Prostate gland (tissue), 2 donors: ENCODE measurements at places on chromosomes 4 and X. TPM values are rescaled to one million over a fixed set of nuclear protein-coding genes. Genes with fewer than 3 reads are reported as not detected.

DNA sequence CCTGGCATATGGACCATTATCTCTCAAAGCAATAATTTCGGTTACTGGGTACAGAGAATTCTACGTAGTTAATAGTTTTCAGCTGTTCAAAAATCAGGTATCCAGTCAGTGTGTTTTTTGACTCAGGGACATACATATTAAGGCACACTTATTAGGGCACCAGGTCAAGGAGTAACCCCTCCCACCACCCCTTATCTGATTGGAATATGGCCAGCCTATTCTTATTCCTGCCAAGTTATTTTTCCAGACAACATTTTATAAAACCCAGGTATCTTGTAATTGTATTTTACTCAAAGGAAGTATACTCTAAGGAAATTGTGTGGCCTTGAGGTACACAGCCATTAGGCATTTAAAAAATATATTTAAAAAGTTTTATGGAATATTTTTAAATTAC is 4.3 kb downstream of the ZFX start:
- H3K4me1 ChIP-seq = no peaks in the 10 kb centered on the region
- H3K4me3 ChIP-seq = no peak overlapping the region
- no peak overlapping the region for H3K27ac ChIP-seq
- no peaks in the 10 kb centered on the region for H3K36me3 ChIP-seq
- DNase-seq = no peak

DNA sequence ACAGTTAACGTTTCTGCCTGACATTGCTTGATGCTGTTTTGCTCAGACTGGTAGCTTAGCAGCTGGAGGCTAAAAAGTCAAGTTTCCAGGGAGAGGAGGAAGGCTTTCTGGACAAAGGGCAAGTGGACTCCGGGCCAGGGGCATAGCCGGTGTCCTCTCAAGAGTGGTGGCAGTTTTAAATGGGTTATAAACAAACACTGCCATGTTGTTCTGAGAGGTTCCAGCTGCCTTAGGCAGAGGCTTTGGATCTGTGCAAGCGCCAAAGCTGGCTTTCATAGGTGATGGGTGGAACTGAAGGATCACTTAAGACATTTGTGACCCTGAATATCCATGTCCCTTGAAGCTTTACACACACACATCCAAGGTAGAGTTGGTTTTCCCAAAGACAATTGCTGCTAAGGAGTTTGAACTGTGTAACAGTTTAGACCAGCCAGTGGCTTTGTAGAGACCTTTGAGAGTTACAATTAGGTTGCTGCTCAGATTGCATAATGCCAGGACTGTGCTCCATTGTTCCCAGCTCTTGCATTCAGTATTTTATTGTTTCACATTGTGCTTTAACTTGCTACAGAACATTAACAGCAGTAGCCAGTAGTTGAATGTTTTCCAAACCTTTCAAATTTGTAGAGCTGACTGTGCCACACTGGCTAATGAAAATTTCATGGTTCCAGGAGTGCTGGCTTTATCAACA is 54.1 kb upstream of the AP1S2 start:
- peak; percentile 6 for DNase-seq
- H3K4me1 ChIP-seq = no peaks in the 10 kb centered on the region
- no peaks in the 10 kb centered on the region for H3K27me3 ChIP-seq
- H3K36me3 ChIP-seq = no peaks in the 10 kb centered on the region
- no peak overlapping the region for H3K4me3 ChIP-seq

- DNase-seq = no peak
- no peaks in the 10 kb centered on the region for H3K27me3 ChIP-seq
- no peaks in the 10 kb centered on the region for H3K36me3 ChIP-seq
- H3K4me3 ChIP-seq = no peak overlapping the region
- H3K4me1 ChIP-seq = no peaks in the 10 kb centered on the region
- no peak overlapping the region for H3K27ac ChIP-seq
Measured at GRCh38 chr4:155914782-155915181, 11.3 kb downstream of the TDO2 start.

- H3K27ac ChIP-seq = peak overlapping the region; percentile 98
- no peaks in the 10 kb centered on the region for H3K4me1 ChIP-seq
- H3K27me3 ChIP-seq = no peaks in the 10 kb centered on the region
- no peaks in the 10 kb centered on the region for H3K36me3 ChIP-seq
Measured at GRCh38 chr4:39976945-39977488, 694 bp downstream of the PDS5A start.

GRCh38 chr4:35500812-35501211 is 743.5 kb downstream of the ARAP2 start:
- no peak for DNase-seq

GRCh38 chr4:183129675-183130074 is 30.6 kb downstream of the WWC2 start:
- H3K4me1 ChIP-seq = peaks cover 3% of the 10 kb centered on the region
- no peak overlapping the region for H3K4me3 ChIP-seq
- H3K27ac ChIP-seq = no peak overlapping the region
- DNase-seq = no peak
- H3K36me3 ChIP-seq = no peaks in the 10 kb centered on the region
- no peaks in the 10 kb centered on the region for H3K27me3 ChIP-seq

DNA sequence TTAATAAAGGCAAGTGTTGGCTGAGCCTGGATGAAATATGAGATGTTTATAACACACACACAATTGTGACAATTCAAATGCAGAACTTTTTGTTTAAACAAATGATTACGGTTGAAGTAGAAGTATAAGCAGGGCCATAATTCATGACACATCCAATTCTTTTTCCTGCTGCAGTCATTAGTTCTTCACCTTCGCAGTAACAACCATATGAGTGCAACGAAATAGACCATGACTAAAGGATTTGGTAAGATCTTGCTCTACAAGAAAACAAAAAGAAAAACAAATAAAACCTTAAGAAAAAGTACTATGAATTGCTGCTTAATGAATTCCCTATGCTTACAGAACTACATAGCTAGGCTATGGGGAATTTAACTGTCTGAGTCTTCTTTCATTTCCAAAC is 13.9 kb upstream of the BMPR1B start:
- H3K4me1 ChIP-seq = no peaks in the 10 kb centered on the region
- H3K27ac ChIP-seq = no peak overlapping the region
- no peaks in the 10 kb centered on the region for H3K27me3 ChIP-seq
- DNase-seq = no peak

- H3K27me3 ChIP-seq = no peaks in the 10 kb centered on the region
- no peaks in the 10 kb centered on the region for H3K36me3 ChIP-seq
- H3K4me3 ChIP-seq = no peak overlapping the region
- peaks cover 3% of the 10 kb centered on the region for H3K4me1 ChIP-seq
Measured at GRCh38 chr4:118867311-118868067, 21.2 kb upstream of the SYNPO2 start.

GRCh38 chrX:1202251-1202650 is 10.2 kb downstream of the CRLF2 start:
- H3K36me3 ChIP-seq = no peaks in the 10 kb centered on the region
- no peak overlapping the region for H3K4me3 ChIP-seq
- DNase-seq = no peak
- no peaks in the 10 kb centered on the region for H3K27me3 ChIP-seq
- no peaks in the 10 kb centered on the region for H3K4me1 ChIP-seq
- no peak overlapping the region for H3K27ac ChIP-seq

- no peaks in the 10 kb centered on the region for H3K4me1 ChIP-seq
- H3K27ac ChIP-seq = no peak within 1 kb of the TSS
Measured at GRCh38 chr4:154781126-154781982, at the start of gene RBM46. TSS of gene RBM46 (plus strand) at chr4:154781272. CDS start at chr4:154796753, 15,481 bp downstream.

GRCh38 chrX:96889726-96890125 is 6.0 kb downstream of the RPA4 start:
- no peaks in the 10 kb centered on the region for H3K4me1 ChIP-seq
- no peak overlapping the region for H3K27ac ChIP-seq
- H3K36me3 ChIP-seq = no peaks in the 10 kb centered on the region
- no peaks in the 10 kb centered on the region for H3K27me3 ChIP-seq
- DNase-seq = no peak

GRCh38 chr4:22500831-22501714 is 14.8 kb downstream of the ADGRA3 start:
- peak overlapping the region; percentile 22 for H3K27ac ChIP-seq
- no peaks in the 10 kb centered on the region for H3K4me1 ChIP-seq
- no peak for DNase-seq
- H3K27me3 ChIP-seq = no peaks in the 10 kb centered on the region
- no peaks in the 10 kb centered on the region for H3K36me3 ChIP-seq

GRCh38 chr4:24917076-24917856 is 4.4 kb upstream of the CCDC149 start:
- DNase-seq = no peak
- no peak overlapping the region for H3K27ac ChIP-seq

DNA sequence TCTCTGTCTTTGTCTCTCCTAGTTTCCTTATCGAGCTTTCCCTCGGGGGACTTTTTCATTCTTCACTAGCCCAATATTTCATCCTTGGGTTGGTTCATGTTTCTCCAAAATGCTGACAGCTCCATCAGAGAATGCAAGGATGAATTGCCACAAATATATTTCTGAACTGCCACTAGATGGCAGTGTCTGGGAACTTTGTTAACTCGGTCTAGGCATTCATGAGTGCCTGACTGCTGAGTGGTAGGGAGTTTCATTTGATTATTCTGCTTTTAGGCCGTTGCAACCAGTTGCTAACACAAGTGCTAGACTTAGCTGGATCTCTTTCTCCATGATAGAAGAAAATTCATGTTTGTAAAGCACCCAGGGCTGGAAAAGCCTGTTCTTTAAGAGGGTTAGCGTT is 73.5 kb upstream of the RAP2C start:
- H3K36me3 ChIP-seq = no peaks in the 10 kb centered on the region
- H3K4me3 ChIP-seq = no peak overlapping the region
- no peaks in the 10 kb centered on the region for H3K4me1 ChIP-seq
- H3K27me3 ChIP-seq = no peaks in the 10 kb centered on the region
- peak; percentile 6 for DNase-seq

DNA sequence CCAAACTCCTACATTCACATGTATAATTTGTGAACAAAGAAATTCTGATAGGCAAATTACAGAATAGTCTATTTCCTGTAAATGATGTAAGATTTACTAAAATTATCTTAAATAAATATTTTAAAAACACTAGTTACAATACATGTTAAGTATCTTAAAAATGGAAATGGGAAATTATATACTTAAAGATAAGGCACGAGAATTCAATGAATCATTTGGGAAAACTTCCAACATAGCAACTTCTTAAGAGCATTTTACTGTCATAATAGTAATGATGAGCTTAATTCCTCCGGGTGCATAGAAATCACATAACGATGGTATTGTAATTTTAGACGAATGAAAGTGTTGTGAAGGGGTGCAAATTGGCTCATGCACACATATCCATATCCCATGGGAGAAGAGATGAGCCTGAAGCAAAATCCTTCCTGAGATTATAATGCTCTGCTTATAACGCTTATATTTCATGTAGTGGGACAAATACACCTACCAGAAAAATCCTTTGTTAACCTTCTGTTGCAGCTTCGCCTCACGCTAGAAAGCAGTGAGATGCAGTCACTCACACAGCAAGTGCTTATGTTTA is 873.5 kb downstream of the PDHA2 start:
- no peaks in the 10 kb centered on the region for H3K4me1 ChIP-seq
- H3K27me3 ChIP-seq = no peaks in the 10 kb centered on the region
- no peak overlapping the region for H3K27ac ChIP-seq

- H3K27ac ChIP-seq = peak within 1 kb of the TSS; percentile 70
- H3K27me3 ChIP-seq = no peaks in the 10 kb centered on the region
- peak within 1 kb of the TSS; percentile 66 for H3K4me3 ChIP-seq
- no peaks in the 10 kb centered on the region for H3K36me3 ChIP-seq
- DNase-seq = peak; percentile 59
Measured at GRCh38 chr4:176792326-176793059, at the start of gene VEGFC. TSS of gene VEGFC (minus strand) at chr4:176792922. CDS start at chr4:176792311, 611 bp downstream.

DNA sequence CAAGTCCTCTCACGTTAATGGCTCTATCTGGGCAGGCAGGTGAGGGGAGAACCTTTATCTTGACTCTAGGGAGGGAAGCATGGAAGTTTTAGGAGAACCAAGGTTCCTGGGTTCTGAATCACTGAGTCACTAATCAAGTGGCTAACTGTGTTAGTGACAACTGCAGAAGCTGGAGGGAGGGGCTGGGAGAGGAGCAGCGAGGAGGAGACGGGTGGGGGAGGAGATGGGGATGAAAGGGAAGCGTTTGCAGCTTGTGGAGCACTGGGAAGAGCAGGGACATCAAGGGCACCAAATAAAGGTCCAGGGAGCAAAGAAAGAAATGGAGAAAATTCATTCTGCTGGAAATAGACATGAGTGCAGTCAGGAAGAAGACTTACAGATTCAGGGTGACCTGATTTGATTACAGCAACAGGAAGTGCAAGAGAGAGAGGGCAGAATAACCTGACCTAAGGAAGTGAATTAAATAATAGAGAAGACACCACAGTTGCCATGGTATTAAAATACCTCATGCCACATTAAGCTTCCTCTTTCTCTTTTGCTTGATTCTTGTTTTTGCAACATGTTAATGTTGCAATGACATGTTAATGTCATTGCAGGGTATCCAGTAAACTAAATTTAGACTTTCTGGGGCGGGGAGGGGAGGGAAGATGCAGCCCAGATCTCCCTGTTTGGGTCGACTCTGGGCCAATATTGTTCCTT is 4.5 kb upstream of the SETD7 start:
- H3K36me3 ChIP-seq = no peaks in the 10 kb centered on the region
- no peaks in the 10 kb centered on the region for H3K27me3 ChIP-seq
- no peak overlapping the region for H3K4me3 ChIP-seq
- H3K27ac ChIP-seq = no peak overlapping the region

- no peak overlapping the region for H3K4me3 ChIP-seq
- DNase-seq = no peak
- H3K27ac ChIP-seq = no peak overlapping the region
- no peaks in the 10 kb centered on the region for H3K27me3 ChIP-seq
- no peaks in the 10 kb centered on the region for H3K36me3 ChIP-seq
- H3K4me1 ChIP-seq = no peaks in the 10 kb centered on the region
Measured at GRCh38 chr4:41598580-41598979, 60.6 kb downstream of the LIMCH1 start.

DNA sequence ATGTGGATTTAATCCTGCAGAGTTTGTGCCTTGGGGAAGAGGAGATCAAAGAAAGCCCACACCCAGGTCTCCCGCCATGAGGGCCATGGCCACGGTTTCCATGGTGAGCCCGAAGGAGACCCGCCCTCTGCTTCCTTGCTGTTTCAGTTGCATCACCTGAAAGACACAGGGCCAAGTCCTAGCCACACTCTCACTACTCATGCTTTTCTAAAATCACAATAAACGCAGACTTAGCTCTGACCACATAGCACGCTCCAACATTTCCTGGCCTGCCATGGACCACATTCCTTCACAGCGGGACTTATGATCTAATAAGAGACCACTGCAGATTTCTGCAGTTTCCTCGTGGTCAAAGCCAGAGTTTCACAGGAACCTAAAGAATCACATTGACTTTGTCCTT is 426.0 kb upstream of the NR3C2 start:
- no peak for DNase-seq
- H3K36me3 ChIP-seq = no peaks in the 10 kb centered on the region
- H3K4me1 ChIP-seq = no peaks in the 10 kb centered on the region
- H3K27me3 ChIP-seq = no peaks in the 10 kb centered on the region
- no peak overlapping the region for H3K27ac ChIP-seq
- no peak overlapping the region for H3K4me3 ChIP-seq

SHOX gene
- not detected for total RNA-seq

FRG2 gene
- total RNA-seq = not detected

RNF128 gene
- total RNA-seq = 1.9 TPM

UBE2K gene
- total RNA-seq = 30.3 TPM

PLP1 gene
- 77.5 TPM for total RNA-seq

TIMP1 gene
- total RNA-seq = 916 TPM

ZCCHC18 gene
- 0.14 TPM for total RNA-seq

GPR34 gene
- 4.6 TPM for total RNA-seq

BOD1L1 gene
- total RNA-seq = 73.6 TPM

RTL3 gene
- total RNA-seq = not detected

POU3F4 gene
- total RNA-seq = not detected

EPHA5 gene
- 11.0 TPM for total RNA-seq
